ENCODE measurements at places on chromosomes 12 and 14. TPM values are rescaled to one million over a fixed set of nuclear protein-coding genes. Genes with fewer than 3 reads are reported as not detected.

DNA sequence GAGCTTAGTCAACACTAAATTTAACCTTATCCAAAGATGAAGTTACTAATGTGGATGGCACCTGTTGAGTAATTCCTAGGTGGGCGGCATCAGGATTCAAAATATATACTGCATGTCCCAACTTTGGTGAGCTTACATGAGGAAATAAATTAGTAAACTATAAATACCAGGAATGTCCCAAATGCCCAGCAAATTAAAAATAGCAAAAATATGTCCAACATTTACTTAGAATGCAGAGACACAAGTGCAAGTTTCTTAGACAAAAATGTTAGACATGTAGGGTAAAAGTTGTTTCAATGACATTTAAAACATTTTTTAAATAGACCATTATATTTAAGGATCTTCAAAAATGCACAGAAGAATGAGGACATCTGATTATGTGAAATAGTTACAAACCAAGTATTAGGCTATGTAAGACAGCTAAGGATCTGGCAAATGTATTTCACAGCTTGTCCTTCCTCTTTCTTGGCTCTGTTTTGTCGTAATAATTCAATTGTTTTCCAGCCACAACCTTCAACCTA lies 115.9 kb downstream of the NAV3 start:
- DNase-seq: peak; percentile 58
- H3K27me3 ChIP-seq: no peaks in the 10 kb centered on the region
- H3K27ac ChIP-seq: peak overlapping the region; percentile 43
- H3K4me3 ChIP-seq: peak overlapping the region; percentile 47
- peaks cover 30% of the 10 kb centered on the region for H3K36me3 ChIP-seq
- H3K4me1 ChIP-seq: peaks cover 54% of the 10 kb centered on the region

The TBX3 gene
- 25.1 TPM for total RNA-seq

The OR6C2 gene
- total RNA-seq: not detected

The NRIP2 gene
- total RNA-seq: not detected

The TEAD4 gene
- 14.8 TPM for total RNA-seq

All from GM23248 (cell line).